Stimulated activated CD4-positive, alpha-beta T cell treated with anti-CD3 and anti-CD28 coated beads, Interleukin-2, amount 100 ng/mL, for 24 hours (primary cell): ENCODE measurements at places on chromosomes 5 and 9.
A peak's percentile ranks its signal among the peaks of the same experiment; 100 is the strongest.

DNA sequence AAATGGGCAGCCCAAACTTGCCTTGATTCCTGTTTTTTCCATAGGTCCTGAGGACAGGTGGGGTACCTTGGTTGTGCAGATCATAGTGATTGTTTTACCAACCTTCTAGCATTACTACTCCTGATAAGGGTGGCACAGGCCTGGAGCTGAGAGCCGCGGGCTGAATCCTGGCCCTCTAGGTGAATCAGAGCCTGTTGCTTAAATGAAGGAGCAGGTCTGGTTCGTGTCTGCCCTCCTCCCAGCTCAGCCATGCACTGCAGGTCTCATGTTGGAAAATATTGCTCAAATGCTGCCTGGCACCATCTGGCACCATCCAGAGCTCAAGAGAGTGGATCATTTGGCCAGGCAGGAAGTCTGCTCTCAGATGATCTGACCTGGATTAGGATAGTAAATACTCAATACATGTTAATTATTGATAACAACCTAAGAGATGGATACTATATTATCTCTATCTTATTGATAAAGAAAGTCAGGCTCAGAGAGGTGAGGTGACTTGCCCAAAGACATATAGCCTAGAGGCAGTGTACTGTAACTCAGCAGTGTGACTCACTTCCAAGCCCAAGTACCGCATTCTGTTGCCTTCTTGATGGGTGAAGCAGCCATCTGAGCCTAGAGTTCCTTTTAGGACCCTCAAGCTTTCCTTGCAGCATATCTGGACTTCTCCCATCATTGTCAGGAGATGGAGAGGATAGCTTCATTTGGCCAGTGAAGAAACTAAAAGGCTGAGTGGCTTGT lies 104.3 kb upstream of the PITX1 start:
- DNase-seq = no peak

GRCh38 chr9:137974746-137975526 lies 97.4 kb downstream of the CACNA1B start:
- no peak for DNase-seq

DNA sequence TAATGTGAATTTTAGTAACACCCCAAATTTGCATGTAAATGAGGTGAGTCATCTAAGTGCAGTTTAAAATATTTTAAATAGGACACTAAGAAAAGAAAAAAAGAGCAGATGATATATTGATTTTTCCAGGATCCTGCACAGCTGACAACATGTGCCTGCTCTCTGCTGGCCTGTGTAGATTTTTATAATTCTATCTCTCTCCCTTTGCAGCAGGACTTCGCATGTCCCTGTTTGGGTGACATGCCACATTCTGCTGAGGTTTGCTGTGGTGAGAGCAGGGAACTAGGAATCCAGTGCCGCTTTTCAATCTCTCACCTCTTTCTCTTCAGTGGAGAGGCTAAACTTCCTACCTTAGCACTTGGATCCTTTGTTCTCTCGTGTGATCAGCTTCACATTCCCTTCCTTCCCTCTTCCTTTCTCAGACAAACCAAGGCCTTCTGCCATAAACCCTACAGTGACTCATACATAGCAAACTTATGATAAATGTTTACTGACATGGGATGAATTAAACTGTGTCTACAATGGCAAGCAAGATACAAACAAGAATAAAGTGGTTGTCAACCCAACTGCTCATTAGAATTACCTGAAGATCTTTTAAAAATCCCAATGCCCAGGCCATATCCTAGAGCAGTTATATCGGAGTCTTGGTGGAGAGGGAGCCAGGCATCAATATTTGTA lies 198.8 kb upstream of the EFNA5 start:
- no peak for DNase-seq

DNA sequence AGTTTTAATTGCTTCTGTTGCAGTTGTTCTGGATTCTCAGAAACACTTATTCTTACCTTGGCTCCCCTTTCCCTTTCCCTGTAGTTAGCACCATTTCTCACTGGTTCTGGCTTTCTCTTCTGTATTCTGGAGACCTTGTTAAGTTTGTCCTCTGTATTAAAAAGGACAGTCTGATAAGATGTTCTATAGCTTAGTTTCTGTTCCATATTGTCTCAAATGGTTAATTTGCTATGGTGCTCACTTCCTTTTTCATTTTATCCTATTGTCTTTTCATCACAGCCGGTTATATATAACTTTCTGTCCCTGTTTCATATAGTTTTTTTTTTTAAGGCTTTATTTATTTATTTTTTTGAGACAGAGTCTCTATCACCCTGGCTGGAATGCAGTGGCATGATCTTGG lies 41.4 kb upstream of the KIAA1958 start:
- no peak for DNase-seq

GRCh38 chr9:29796291-29796952 lies 2223.1 kb upstream of the C9orf72 start:
- no peak for DNase-seq

DNA sequence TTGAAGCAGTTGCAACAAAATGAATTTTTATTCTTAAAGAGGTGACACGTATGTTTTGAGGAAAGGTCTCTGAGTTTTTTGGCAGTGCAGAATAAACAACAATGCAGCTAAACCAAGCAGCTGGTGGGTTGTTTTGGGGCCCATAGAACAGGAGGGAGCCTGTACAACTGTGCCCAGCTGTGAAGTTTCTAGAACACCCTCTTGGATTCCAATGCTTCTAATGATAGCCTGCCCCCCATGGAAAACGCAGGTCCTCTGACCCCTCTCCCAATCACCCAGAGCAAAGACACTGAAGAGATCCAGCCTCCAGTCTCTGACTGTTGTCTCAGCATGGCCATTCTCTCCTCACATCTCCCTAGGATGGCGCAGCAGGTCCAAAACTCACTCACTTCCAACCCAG lies 150.9 kb downstream of the MARCHF11 start:
- no peak for DNase-seq

DNA sequence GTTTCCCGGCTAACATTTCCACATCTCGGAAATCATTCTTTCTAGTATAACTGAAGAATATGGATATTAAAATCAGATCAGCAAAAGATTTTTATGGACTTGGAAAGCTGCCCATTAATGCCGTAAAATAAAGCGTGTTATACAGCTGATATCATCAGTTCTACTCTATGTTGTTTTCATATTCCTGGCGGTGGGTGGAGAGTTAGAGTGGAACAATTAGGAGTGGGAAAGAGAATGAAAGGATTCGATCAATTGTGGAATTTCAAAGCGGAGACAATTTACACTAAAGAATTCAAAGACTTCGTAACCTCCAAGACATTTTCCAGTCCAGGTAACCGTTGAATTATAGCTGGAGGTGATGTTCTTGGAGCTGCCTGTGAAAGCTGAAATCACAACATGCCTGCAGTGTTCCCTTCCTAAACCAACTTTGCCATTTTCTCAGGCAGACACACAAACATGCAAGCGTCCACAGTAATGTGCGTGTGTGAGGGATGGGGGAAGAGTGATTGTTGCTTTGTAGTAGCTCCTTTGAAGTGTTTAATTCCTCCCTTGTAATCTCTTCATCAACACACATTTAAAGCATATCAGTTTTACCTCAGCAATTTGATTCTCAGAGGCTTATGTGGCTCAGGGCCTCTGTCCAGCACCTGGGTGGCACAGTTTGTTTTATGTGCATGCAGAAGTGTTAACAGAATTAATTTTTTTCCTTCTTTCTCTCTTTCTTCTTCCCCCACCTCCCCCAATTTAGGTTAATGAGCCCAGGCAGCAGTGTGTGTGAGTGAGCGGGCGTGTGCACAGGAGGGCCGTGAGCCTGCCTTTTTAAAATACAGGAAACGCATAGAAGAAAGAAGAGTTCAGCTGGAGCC lies 544.1 kb downstream of the RAB3C start:
- peak; percentile 2 for DNase-seq

DNA sequence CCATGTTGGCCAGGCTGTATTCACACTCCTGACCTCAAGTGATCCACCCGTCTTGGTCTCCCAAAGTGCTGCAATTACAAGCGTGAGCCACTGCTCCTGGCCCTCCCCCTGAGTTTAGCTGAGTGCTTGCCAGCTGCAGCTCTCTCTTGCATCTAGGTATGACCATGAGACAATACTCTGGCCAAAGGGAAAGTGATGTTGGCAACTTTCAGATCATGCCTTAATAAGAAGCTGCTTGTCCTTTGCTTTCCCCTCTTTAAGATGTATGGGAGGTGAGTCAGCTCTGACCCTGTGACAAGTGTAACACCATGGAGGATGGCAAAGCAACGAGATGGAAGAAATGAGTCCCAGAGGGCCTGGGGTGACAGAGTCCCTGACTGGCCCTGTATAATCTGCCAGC lies 18.7 kb upstream of the DCAF12 start:
- no peak for DNase-seq

DNA sequence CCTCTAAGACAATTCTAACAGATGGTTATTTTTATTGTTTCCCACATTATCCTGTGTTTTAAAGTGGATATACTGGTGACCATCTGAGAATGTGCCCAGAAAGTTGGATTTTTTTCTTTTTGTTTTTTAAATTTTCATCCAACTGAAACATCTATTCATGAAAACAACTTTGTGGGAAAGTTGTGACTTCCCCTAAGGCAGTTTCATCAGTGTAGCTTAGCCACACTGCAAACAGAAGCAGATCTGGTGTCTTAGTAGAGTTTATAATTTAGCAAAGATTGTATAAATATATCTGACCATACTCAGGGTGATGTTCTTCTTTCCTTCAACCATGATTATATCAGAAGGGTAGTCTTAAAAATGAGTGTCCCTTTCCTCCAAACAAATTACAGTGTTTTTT lies 1241.3 kb downstream of the MAT2B start:
- DNase-seq = no peak

GRCh38 chr5:72509401-72509800 lies 2.2 kb upstream of the ZNF366 start:
- no peak for DNase-seq

DNA sequence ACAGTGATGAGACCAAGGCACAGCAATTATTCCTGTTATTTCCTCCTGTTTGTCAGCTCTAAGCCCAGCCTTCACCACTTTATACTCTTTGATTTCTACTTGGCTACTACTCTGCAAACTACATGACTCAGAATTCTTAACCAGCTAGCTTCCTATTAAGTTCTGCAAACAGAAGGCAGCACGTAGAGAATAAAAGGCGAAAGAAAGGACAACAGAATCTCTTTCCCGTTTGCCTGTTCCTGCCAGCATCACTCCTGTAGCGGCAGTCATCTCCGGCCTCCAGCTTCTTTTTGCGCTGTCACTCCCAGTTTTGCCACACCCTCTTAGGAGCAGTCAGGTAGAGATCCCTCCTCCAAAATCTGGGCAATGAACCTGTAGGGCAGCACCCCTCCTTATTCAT lies 29.9 kb downstream of the DPYSL3 start:
- no peak for DNase-seq

- DNase-seq = no peak
These were observed 600.7 kb upstream of the CDH9 start for GRCh38 chr5:27639005-27639612.

DNA sequence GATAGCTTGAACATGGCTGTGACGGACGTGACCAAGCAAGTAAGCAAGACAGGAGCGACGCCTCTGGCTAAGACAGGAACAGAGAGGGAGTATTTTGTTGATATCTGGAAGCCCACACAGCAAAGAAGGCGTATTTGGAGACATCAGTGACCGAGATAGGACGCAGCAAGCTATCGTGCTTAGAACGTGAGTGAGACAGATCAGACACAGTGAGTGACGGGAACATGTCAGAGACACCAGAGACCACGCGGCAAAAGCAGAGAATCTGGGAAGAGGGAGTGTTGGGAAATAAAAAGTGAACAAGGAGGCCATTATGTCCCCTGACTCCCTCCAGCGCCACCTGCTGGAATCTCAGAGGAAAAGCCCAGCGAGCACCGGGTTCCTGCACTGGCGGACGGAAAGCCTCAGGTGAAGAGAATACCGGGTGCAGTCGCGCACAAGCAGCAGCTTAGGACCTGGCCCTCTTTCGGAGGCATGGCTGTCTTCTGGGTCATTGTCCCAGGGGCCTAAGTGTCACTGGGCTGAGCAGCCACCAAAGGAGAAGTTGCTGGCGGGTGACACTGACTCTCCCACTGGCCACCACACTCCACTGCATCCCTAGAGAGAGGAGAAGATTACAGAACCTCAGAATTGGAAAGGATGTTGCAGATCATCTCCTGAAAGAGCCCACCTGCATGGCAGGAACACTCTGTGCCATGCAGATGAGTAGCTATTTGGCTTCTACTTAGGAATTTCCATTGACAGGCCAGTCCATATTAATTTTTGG lies 99.1 kb downstream of the FBXO38 start:
- DNase-seq = peak; percentile 66

DNA sequence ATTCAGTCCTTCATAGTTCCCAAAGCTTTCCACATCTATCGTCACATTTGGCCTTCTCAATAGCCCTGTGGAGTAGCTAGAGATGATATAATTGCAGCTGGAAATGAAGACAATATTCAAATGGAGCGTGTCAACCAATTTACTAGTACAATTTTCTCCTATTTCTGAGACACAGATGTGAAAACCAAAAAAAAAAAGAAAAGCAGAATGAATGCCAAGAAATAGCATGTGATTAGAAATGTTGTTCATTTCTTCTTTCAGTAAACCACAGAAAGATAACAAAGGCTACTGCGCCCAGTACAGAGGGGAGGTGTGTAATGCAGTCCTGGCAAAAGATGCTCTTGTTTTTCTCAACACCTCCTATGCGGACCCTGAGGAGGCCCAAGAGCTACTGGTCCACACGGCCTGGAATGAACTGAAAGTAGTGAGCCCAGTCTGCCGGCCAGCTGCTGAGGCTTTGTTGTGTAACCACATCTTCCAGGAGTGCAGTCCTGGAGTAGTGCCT lies 99.0 kb downstream of the MUSK start:
- DNase-seq = no peak

- no peak for DNase-seq
These were observed 57.3 kb downstream of the PHF2 start for GRCh38 chr9:93633492-93634221.

- no peak for DNase-seq
These were observed 4.2 kb downstream of the SERINC5 start for GRCh38 chr5:80251636-80252035.

GRCh38 chr9:82565188-82565969 lies 497.6 kb downstream of the RASEF start:
- DNase-seq = no peak

GRCh38 chr9:82363198-82363597 lies 374.6 kb downstream of the SPATA31D1 start:
- DNase-seq = no peak

- no peak for DNase-seq
These were observed 12.9 kb downstream of the PHYHD1 start for GRCh38 chr9:128933731-128934130.

GRCh38 chr5:156379206-156379605 lies 52.2 kb downstream of the SGCD start:
- no peak for DNase-seq

- DNase-seq = no peak
These were observed 13.6 kb downstream of the TRMO start for GRCh38 chr9:97908705-97909104.

- DNase-seq = no peak
These were observed 155.4 kb downstream of the GOLPH3 start for GRCh38 chr5:32018476-32019436.

GRCh38 chr5:8730194-8730593 lies 815.7 kb downstream of the SEMA5A start:
- DNase-seq = no peak

- DNase-seq = no peak
These were observed 6.6 kb downstream of the BARX1 start for GRCh38 chr9:93948441-93949072.

GRCh38 chr5:69444127-69444754 lies 29.3 kb downstream of the MARVELD2 start:
- no peak for DNase-seq
